ENCODE measurements at places on chromosomes 6 and 20.
A peak's percentile ranks its signal among the peaks of the same experiment; 100 is the strongest.

GRCh38 chr20:19073584-19074218, 138.7 kb upstream of the SLC24A3 start:
- DNase-seq: no peak

GRCh38 chr20:25281541-25281991, 33.7 kb downstream of the PYGB start:
- peak; percentile 2 for DNase-seq

GRCh38 chr6:26272171-26272637, 92.8 kb upstream of the BTN3A2 start:
- no peak for DNase-seq

DNA sequence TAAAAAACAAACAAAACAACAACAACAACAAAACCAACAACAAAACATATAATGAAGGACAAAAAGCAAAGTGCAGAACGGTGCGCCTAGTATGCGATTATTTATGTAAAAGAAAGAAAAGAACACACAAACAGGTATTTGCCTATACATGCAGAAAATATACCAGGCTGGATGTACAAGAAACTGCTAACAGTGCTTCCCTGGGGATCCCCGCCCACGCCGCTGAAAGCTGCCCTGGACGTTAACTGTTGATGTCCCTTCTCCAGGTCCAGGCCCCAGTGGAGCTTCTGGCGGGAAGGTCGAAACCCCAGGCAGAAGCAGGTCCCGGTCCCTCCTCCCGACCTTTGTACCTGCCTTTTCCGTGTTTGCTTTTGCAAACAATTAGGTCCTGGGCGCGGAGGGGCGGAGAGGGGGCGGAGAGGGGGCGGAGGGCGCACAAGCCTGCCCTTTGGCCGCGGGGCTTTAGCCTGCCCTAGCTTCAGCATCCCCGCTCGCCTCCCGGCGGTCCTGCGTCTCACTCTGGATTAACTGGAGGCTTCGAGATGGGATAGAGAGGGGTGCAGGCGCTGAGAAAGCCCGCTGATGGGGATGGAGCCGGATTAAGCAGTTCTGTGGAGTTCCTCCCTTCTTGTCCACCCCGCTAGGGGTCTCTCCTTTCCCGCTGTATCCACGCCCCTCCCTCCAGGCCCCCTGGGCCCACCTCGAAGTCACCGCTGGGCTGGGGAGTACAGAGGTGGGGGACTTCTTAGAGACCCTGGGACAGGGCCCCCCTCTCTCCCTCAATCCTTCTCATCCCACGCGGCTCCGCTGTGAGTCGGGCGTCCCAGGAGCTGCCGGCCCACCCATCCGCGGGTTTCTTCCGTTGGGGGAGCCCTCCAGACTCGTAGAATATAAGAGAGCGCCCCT, 8.2 kb upstream of the AHCY start:
- peak; percentile 65 for DNase-seq

- no peak for DNase-seq
These were observed 14.9 kb downstream of the RCAN2 start for GRCh38 chr6:46476301-46476700.

DNA sequence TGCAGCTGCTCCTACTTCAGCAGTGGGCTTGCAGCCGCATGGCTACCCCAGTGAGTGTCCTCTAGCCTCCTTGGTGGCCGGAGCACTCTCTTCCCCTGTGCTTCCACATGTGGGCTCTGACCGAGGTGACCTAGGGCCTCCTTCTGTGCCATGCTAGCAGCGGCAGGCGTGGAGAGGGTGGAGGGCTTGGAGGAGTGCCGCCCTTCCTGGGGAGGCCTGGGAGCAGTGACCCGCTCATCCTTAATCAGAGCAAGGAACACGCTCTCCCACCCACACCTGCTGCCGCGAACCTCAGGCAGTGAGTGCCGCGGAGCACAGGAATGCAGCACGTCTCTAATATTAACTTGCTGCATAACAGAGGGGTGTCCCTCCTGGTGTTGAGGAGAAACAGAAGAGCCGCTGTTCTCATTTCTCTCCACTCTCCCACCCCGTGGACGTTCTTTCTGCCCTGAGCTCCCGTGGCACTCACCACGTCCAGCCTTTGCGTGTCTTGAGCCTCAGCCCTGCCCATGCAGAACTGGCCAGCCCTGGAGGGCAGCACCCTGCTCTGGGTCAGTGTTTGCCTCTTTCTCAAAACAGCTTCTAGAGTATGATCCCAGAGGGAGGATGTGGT, 31.9 kb downstream of the DUSP22 start:
- DNase-seq: no peak

- DNase-seq: no peak
These were observed 12.4 kb upstream of the RNF24 start for GRCh38 chr20:4027590-4028265.

GRCh38 chr20:35575958-35576357, 34.1 kb downstream of the ERGIC3 start:
- DNase-seq: no peak

DNA sequence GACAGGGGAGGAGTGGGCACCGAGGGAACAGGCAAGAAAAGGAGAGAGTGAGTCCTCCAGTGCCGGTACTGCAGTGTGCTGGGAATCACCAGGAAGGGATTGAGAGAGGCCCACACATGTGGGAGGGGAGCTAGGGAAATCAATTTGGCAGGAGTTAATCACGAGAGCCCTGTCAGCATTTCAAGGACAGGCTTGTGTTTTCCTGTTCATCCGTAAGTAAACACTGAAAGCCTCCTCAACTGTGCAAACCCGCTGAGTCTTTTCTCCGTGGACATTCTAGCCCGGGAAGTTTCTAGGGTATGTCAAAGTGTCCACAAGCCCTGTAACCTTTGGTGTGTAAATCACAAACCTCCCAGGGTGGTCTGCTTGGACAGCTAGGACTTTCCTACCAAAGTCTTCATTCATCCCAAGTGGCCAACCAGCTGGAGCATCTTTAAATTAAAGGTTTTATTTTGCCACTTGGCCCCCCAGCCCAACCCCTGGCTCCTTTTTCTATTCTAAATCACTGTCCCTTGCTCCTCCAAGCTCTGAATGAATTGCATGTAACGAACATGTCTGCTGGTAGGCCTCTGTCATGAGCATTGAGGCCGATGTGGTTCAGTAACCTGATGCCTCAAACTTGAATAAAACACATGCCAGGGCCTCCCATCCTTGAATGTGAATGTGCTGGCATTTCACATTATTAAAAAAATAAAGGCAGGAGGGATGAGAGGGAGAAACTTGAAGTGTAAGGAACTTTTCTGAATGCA, 149.1 kb downstream of the ZNF217 start:
- DNase-seq: no peak

- DNase-seq: no peak
These were observed 31.6 kb upstream of the GJA10 start for GRCh38 chr6:89862698-89863097.

GRCh38 chr20:63552481-63553249, 1.3 kb upstream of the FNDC11 start:
- no peak for DNase-seq

GRCh38 chr6:94733066-94733465, 844.3 kb upstream of the MANEA start:
- no peak for DNase-seq

DNA sequence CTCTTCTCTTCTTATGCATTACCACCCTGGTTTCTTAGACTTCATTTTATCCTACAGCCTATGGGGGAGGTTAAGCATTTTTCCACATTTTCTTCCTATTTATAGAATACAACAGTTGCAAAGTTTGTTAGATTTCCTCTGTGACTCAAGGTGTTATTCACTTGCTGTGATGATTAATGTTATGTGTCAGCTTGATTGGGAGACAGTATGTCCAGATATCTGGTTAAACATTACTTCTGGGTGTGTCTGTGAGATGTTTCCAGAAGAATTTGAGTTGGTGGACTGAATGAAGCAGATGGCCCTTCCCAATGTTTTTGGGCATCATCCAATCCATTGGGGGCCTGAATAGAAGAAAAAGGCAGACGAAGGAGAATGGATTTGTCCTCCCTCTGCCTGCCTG, 131.3 kb downstream of the C6orf118 start:
- DNase-seq: no peak

GRCh38 chr6:90803956-90804355, 217.1 kb upstream of the MAP3K7 start:
- DNase-seq: no peak

DNA sequence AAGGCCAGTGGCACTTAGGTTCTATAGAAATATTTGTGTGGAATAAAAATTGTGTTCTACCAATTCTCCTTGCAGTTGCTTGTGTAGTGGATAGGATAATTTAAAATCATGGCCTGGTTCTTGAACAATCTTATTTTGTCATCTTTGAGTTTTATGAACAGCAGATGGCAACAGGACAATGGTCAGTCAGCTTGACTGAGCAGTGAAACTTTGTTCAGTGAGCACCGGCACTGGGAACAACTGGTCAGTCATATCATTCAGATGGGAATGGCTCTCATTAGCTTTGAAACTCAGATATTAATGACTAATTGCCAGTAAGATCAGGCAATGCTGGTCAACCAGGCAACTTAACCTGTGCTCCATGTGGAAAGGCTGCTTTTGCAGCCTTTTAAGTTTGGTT, 129.2 kb downstream of the BCKDHB start:
- DNase-seq: no peak

GRCh38 chr20:25269057-25269832, 21.4 kb downstream of the PYGB start:
- no peak for DNase-seq

DNA sequence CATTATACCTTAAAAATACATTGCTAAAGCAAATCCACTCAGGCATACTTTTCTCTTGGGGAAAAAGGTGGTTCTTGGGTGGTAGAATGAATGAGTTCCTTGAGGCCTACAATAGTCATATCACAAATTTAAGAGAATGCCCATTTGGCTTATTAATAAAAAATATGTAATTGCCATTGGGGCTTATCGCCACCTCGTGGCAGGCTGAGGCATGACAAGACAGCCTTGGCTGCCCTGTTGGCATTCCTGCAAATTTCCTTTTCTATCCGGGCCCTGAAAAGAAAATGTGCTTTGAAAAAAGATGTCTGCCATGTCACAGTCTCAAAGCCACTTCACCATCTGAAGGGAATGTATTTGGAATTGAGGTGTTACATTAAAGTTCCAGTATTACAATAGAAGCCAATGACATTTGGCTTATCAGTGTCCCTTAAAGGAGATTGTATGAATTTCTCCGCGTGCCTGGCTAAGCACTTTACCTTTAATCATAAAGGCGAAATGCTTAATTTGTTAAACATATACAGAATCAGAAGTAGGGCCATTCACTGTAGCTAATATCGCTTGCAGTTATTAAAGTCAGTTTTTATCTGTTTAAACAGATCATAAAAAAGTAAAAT, 188.3 kb upstream of the ZFP64 start:
- DNase-seq: no peak

GRCh38 chr6:10441004-10441654, 26.3 kb upstream of the TFAP2A start:
- no peak for DNase-seq

DNA sequence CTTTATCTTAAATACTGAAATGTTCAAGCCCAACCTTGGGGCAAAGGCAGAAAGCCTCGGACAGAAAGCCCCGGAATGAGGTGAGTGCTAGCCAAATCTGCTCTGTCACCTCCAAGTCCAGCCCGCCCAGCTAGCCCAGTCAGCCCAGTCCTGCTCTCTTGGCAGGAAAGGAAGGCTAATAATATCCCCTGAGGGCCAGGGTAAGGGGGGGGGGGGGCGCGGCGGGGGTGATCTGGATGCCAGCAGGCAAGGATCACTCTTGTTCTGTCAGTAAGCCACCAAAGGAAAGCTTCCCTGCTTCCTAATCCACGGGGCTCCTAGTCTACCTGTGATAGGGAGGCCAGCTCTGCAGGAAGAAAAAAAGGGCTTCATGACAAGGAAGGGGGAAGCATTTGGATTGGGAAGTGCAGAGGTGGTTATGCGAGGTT, 1.1 kb downstream of the NDRG3 start:
- peak; percentile 79 for DNase-seq

DNA sequence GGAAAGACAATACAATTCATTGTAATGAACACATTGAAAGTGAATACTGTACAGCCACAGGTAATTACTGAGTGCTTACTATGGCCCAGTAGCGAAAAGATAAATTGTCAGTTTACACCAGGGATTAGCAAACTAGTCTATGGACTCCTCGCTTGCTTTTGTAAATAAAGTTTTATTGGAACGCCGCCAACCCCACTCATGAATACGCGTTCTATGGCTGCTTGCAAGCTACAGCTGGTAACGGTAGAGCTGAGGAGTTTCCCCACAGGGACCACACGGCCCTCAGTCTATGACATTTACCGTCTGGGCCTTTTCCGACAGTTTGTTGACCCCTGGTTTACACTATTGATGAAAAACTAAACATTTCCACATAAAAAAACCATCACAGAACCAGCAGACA, 24.2 kb downstream of the LAMA5 start:
- no peak for DNase-seq

GRCh38 chr20:56940466-56940865, 311.4 kb downstream of the TFAP2C start:
- DNase-seq: no peak

GRCh38 chr6:31651602-31652191, 764 bp downstream of the BAG6 start:
- DNase-seq: peak; percentile 70

DNA sequence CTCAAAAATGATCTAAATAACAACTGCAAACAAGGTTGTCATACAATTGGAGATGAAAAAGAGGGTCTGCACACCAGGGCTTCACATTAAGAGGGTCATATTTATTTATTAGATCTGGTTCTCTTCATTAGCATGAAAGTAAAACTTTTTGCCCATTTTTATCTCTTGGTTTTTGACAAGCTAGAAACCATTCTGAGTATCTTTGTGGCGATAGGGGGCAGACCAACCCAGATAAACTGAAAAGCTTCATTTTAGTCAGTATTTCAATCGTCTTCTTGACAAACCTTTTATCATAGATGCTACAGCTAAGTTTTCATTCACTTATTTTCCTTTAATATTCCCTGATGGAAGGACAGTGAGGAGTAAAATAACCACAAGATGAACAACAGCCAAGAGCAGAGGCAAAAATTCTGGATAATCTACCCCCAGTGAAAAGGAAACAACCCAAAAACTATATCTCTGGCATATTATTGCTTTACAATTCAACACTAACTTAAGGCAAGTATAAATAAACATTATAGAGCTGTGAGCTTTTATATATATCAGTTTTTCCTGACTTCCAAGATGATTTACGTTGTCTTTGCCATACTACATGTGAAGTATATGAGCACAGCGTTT, 45.2 kb downstream of the THEMIS start:
- no peak for DNase-seq

GRCh38 chr20:37789408-37789807, 95.6 kb downstream of the CTNNBL1 start:
- DNase-seq: no peak

DNA sequence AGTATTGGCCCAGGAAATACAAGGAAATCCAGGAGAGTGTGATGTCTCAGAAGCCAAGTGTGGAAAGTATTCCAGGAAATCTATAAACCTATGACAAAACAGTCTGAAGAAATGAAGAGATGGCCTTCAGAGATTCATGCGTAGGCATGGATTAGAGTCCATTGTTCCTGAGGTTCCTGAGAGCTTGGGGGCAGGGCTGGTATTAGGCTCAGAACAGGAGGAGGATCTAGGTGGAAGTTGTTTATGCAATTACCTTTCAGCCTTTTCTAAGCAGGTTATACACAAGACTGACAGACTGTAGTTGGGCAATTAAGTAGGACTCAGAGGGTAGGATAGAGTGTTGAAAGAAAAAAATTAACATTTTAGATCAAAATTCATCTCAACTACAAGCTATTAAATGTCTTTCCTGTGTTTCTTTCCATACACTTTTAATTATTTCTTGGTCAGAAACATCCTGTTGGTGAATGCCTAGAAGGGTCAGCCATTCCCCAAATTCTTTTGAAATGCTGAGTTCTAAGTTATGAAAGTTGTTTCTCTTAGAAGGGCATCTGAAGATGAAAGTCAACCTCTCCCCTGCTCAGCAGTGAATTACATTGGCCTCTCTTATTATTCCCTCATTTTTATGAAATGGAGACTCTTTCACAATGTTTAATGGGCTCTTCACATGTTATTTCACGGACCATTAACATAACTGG, 201.2 kb upstream of the MYLIP start:
- no peak for DNase-seq
